ENCODE measurements at places on chromosomes 2 and 18. TPM values are rescaled to one million over a fixed set of nuclear protein-coding genes. Genes with fewer than 3 reads are reported as not detected.

GRCh38 chr2:231683292-231684235, 24.8 kb upstream of the PTMA start:
- DNase-seq: no peak

GRCh38 chr2:234550511-234551107, 53.7 kb upstream of the ARL4C start:
- peak; percentile 73 for DNase-seq

GRCh38 chr2:210562091-210562490, 5.7 kb downstream of the CPS1 start:
- no peak for DNase-seq

DNA sequence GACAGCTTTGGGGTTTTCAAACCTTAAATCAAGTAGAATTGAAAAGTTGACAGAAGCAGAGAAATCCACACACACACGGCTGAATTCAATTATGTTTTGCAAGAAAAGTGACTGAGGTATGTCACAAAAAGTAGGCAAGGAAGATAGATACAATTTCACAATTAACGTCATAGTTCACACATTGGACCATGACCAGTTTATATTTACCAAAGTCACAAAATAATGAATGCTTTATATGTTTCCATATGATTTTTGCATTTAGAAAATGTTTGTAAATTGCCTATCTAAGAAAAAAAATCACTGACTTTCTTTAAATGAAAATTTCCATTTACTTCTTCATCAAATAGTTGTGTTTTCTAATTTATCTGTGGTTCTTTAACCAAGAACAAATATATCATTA, 29.4 kb upstream of the ZNF516 start:
- DNase-seq: no peak

GRCh38 chr2:28102455-28102874, 211.9 kb downstream of the BABAM2 start:
- no peak for DNase-seq

GRCh38 chr2:43191947-43192516, 34.4 kb downstream of the ZFP36L2 start:
- no peak for DNase-seq

BUB1 gene
- 69.2 TPM for total RNA-seq

ZNF521 gene
- not detected for total RNA-seq

Measured in NCI-H460 (cell line).